ENCODE measurements at places on chromosomes 4 and X.

DNA sequence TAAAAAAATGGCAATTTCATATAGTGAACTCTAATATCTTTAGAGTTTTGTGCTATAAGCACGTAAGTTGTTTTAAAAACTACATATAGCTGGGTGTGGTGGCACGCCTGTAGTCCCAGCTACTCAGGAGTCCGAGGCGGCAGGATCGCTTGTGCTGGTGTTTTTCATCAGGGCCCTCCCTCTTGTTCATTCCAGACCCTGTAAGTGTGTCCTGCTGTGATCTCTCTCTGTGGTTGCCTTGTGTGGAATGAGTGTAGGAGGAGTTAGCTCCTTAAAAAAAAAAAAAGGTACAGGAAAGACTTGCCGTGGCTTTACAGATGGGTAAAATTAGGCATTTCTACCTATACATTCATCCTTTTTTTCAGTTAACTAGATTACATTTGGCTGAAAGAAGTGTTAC is 35.4 kb downstream of the RBBP7 start:
- no peak for DNase-seq

DNA sequence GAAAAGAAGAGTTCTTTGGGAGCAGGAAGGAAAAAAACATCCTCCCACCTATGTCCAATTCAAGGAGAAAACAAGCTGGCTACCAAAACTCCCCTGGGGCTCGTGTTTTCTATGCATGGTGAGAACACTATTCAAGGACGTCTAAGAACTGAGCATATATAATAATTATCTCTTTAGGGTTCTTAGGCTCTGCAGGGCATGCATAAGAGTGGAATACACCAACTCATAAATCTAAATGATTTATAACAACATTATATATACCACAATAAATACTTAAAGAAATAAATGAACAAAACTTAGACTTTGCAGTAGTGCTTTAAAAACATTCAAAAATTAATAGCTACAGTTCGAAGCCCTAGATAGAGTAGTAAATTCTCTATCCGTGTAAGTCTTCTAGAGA is 19.5 kb upstream of the TMEM154 start:
- no peak for DNase-seq

DNA sequence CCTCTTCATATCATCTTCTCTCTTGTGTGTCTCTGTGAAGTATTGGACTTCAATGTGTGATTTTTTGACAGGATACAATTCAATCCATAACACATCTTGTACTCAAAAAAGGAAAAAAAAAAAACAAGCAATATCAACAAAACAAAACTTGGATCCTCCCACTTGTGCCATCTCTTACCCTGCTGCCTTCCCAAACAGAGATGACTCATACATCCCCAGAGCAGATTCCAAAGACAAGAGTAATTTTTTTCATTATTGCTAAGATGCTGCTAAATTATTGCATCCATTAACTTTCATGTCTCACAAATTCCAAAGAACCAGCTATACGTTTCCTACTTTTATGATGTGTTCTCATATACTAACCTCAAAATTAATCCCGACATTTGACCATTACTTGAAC is 479.2 kb downstream of the GBA3 start:
- DNase-seq = no peak

DNA sequence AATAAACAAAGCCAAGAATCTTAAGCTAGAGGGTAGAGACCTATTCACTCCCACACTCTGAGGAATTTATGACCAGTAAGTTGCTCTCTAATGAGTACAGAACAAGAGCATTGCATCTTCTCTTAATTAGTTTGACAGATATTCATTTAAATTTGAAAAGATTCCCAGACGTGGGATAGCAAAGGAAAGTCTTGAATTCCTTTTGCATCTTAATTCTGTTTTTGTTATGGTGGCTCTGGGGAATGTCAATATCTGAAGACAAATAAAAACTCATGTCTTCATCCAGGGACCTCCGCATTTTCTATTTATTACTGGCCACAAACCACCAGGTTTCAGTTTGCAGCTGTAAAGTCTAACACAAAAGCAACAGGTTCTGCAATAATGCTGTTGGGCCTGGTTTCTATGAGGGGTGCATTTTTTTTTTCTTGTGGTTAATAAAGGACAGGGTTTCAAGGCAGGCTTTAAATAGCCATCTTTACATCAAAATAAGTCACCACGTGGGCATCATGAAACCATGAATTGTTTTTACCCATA is 172.3 kb downstream of the SHROOM3 start:
- no peak for DNase-seq

- no peak for DNase-seq
These were observed 723 bp downstream of the TMEM192 start for GRCh38 chr4:165111906-165112367.

GRCh38 chrX:96372313-96373046 is 312.2 kb upstream of the DIAPH2 start:
- DNase-seq = peak; percentile 18

- DNase-seq = no peak
These were observed 2.3 kb downstream of the PGRMC2 start for GRCh38 chr4:128285085-128285997.
